ENCODE measurements at places on chromosomes 4 and X.

DNA sequence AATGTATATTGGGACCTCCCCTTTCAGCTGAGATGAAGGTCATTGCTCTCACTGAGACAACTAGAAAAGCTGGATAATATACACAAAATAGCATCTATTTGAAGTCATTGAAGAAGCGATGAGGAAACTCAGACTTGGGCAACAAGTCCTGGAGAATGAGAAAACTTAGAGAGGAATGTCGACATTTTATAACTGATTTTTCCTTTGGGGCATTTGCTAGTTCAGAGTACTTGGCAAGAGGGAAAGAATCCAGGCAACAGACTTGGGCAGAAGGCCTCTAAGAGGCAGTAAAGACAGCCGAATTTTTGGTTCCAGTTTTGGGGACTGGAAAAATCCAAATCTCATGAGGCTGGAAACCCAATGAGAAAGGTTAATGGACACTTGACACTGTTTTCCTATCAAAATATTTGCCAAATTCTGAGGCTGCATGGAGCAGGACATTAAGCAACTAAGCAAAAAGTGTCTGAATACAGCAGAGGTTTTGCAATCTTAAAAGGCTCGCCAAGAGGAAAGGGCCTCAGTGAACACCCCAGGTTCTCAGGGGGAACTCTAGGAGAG lies 21.0 kb upstream of the ANXA5 start:
- no peak for DNase-seq

GRCh38 chrX:29488919-29489318 lies 726.4 kb upstream of the MAGEB2 start:
- no peak for DNase-seq

DNA sequence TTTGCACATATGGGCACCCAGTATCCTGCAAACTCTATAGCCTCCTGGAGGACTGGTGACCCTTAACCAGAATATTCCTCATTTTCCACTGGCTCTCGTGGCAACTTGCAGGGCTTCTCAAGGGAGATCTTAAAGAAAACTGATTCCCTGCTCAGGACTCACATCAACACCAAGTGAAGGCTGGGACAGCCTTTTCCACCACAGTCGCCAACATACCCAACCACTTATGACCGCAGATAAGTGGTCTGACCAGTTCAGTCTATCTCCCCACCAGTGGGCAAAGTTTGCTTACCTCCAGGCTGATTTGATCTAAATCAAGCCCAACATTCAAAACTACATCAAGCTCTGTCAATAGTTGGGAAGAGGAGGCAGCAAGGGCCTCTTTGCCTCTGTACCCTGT lies 289.3 kb upstream of the GATB start:
- DNase-seq, result no peak

DNA sequence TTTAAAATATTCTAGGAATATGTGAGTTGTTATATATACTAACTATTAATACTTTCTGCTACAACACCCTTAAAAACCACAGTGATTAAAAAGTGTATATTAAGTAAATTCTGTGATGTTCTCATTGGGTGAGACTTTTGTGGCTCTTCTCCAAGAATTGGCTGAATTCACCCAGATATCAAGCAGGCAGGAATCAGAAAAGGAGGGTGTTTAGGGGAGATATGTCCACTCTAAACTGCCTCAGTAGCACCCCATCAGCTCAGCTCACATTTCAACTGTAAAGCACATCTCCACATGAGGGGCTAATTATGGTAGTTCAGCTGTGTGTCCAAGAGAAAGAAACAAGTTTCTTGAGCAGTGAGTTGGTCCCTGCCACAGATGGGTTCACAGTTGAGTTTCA lies 165.0 kb downstream of the GALNTL6 start:
- no peak for DNase-seq

DNA sequence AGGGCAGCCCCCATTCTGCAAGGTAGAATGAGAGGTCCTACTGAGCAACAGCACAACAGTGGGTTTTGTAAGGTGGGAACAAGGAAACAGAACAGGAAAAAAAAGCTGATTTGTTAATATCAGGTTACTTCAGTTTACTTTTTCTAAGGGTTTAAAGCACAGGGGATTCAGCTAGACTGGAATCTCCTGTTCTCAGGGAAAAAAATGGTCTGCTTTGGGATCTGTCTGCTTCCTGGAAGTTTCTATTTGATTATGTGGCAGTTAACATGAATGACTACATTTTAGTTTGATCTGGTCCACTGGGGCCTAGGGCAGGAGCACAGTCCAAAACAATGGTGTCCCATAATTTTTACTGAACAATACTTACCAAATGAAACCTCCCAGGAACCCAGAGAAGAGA lies 104.6 kb downstream of the FBXW7 start:
- DNase-seq, result no peak

- DNase-seq, result no peak
Measured at GRCh38 chr4:477686-478085, 21.3 kb downstream of the ZNF721 start.

DNA sequence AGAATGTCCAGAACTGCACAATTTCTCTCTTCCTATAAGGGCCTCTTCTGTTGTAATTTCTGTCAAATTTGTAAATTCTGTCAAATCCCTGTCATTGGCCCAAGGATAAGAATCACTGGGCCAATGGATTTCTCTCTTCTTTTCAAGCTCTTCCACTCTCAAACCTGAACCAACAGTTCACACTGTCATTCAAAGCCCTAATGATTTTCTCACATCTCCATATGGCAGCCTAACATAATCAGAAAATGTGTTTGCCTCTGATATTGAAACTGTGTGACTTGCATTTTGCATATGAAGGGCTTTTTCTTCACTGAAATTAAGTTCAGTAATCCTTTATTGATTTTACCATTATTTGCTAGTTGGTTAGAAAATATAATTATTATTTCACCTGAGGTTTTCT lies 1349.1 kb downstream of the FSTL5 start:
- no peak for DNase-seq

- DNase-seq, result no peak
Measured at GRCh38 chr4:27484216-27484615, 623.6 kb downstream of the STIM2 start.

DNA sequence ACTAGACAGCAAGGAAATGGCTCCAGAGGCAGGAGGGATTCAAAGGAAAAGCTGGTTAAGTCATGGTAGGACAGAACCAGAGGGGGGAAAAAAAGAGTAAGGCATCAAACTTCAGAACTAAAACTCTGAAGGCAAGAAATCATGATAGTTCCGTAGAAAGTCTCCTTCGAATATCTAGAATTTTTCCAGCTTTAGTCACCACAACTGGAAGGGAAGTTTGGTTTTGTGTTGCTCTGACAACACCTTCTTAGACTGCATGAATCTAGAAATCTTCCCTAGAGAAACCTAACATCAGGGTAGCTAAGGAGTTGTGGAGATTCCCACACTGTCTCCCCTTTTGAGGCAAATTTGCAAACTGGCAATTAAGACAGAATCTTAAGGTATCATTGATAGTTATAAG lies 33.7 kb downstream of the AMMECR1 start:
- DNase-seq, result no peak

DNA sequence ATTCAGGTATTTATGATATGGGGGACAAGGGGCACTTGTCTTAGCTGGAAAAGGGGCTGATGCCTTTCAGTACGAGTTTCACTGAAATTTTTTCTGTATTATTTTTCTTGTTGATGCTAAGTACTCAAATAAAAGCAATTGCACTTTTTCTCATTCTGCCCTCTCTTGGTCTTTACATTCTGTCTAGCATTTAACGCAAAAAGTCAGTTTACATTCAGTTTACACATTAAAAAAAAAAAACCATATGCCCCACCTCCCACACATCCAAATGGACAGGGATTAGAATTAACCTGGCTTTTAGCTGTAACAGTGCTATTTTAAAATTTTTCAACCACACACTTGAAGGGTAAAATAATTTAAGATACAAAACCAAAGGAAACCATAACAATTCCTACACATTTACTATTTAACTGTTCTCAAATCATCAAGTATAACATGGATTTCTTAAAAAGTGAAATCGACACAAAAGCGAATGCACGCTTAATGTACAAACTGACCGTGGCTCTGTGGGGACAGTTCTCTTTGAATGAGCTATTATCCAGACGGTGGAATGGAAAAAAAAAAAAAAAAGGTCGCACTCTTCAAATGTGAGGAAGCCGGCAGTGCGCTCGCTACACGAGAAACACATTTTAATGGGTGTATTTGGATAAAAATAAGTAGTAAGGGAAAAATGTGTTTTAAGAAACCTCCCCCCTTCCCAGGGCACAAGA lies 1.4 kb downstream of the AMMECR1 start:
- peak; percentile 3 for DNase-seq

GRCh38 chr4:166091912-166092510 lies 219.0 kb downstream of the TLL1 start:
- DNase-seq, result no peak

GRCh38 chr4:153107246-153107645 lies 97.0 kb upstream of the TRIM2 start:
- DNase-seq, result no peak

DNA sequence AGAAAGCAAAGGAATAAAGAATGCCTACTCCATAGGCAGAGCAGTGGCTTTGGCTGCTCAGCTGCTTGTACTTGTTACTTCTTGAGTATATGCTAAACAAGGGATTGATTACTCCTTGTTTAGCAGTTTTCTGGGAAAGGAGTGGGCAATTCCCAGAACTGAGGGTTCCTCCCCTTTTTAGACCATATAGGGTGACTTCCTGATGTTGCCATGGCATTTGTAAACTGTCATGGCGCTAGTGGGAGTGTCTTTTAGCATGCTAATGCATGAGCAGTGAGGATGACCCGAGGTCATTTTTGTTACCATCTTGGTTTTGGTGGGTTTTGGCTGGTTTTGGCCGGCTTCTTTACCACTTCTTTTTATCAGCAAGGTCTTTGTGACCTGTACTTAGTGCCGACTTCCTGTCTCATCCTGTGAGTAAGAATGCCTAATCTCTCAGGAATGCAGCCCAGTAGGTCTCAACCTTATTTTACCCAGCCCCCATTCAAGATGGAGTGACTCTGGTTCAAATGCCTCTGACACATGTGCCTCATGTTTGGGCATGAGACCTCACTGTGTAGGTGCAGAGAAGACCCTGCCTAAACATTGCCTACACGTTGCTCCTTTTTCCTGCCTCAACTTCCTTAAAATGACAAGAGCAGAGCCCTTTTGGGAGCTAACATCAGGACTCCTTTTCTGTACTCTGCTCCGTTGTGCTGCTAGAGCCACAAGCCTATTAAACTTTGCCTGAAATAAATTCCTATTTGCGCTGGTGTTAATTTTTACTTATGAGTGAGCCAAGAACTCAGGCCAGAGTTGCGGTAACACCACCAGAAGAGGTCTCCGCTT lies 21.0 kb upstream of the UBA6 start:
- DNase-seq, result no peak

- no peak for DNase-seq
Measured at GRCh38 chr4:79209081-79209480, 116.8 kb downstream of the NAA11 start.

- no peak for DNase-seq
Measured at GRCh38 chr4:47465004-47465403, 1.5 kb upstream of the COMMD8 start.

DNA sequence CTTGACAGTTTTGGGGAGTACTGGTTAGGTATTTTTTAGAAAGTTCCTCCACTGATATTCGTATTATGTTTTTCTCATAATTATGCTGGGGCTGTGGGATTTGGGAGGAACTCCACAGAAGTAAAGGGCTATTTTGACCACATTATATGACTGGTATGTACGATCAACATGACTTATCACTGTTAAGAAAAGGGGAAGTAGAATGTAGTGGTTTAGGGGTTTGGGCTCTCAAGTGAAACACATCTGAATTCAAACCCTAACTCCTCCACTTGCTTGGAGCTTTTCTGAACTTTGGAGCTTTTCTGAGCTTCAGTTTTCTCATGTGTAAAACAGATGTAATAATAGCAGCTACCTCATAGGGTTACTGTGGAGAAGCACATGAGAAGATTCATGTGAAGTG lies 96.4 kb upstream of the C1GALT1C1 start:
- no peak for DNase-seq

DNA sequence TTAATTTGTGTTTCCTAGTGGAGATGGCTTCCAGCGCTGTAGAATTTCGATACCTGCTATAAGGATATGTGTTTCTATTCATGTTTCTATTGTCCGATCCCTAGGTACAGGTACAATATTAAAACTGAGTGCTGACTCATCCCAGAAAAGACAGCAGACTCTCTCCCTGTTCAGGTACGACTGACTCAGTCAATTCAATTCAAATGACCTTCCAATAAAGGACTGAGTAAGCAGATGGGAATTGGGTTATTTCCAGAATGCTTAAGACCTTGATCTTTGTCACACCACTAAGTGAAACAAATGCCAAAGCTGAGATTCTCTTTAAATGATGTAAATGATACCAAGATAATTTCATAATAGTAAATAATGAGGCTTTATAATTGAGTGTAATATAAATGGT lies 1596.9 kb downstream of the RPA4 start:
- DNase-seq, result no peak

- DNase-seq, result no peak
Measured at GRCh38 chr4:114296126-114296525, 302.5 kb upstream of the UGT8 start.

DNA sequence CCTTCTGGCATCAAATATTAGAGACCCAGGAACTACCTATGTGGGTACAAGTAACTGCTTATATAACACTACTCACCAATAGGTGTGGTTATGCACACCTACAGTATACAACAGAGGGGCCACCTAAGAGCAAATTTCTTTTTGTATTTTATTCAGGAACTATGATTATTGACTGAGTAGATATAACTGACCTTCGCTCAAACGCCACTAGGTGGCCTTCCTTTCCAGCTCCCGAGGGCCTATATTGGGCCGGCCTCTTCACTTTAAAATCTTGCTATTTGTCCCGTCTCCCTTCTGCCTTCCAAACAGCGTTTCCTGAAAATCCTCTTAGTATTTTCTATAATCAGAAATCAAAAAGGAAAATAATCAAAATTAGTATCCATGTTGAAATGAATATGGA lies 19.9 kb upstream of the PABPC5 start:
- DNase-seq, result no peak

DNA sequence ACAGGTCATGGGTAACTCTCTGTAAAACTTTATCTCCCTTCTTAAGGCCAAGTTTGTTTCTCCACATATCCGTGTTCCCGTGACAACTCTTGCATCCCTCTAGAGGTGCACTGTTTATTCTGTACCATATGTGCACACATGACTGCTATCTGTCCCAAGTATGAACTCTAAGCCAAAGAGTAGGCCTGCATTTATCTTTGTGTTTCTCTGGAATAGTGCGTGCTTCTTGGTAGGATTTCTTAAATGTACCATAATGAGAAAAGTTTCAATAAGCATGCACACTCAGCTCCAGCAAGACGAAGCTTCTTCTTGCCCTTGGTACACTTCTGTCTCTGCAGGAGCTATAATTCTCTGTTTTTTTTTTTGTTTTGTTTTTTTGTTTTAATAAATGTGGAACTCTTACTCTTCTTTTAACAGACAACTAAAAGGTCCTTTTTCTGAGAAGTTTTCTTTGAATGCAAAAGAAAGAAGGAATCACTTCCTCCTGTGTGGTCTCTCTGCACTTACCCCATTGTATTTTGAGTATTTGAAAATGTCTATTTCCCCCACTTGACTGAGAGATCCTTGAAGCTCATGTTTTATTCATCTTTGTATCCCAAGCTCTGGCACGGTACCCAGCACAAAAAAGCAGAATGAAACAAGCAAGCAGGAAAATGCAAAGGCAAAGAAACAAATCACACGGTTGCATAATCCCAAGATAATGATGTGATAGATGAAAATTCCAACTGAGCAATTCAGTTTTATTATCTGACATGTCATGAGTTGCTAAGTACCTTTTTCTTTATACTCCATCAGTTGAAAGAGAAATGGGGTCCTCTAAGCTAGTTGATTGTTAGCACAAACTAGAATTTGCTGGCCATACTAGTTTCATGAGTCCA lies 521.9 kb upstream of the BOD1L1 start:
- DNase-seq, result no peak
